Omental fat pad (tissue), 4 donors: ENCODE measurements at places on chromosomes 6 and 20.
A peak's percentile ranks its signal among the peaks of the same experiment; 100 is the strongest.

- no peak for DNase-seq
Observed at GRCh38 chr20:36490191-36490590, 51.1 kb upstream of the MYL9 start.

GRCh38 chr6:359261-360035 lies 32.1 kb upstream of the IRF4 start:
- DNase-seq = no peak

- DNase-seq = no peak
Observed at GRCh38 chr6:5529015-5529414, 267.7 kb downstream of the FARS2 start.

DNA sequence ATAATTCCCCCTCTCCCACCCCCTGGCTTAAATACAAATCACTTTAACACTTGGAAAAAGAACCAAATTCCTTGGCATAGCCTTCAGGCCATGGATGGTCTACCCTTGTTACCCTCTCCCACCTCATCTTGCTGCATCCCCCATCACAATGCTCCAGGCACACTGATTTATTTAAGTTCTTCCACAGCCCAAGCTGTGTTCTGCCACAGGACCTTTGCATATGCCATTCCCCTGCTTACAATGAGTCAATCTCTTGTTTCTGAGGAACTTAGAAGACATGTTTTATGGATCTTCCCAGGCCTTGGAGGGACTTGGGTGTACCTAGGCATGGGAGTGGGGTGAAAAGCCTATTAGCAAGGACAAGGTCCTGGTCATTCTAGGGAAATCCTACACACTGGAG lies 6.2 kb upstream of the MAFB start:
- DNase-seq = no peak

GRCh38 chr6:101490857-101491256 lies 97.3 kb downstream of the GRIK2 start:
- DNase-seq = no peak

DNA sequence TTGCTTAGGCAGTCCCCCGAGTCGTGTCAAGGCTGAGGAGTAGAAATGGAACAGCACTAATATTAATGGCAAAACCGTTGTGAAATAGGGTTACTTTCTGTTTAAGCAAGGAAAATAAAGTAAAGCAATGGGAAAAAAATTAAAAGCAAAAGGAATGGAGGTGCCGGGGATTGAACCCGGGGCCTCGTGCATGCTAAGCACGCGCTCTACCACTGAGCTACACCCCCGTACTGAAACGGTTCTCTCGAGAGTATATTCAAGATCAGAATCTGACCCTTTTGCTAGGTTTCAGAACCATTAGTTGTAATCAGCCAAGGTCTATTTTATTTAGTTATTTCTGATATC lies 85.5 kb downstream of the TRIM27 start:
- peak; percentile 35 for DNase-seq

DNA sequence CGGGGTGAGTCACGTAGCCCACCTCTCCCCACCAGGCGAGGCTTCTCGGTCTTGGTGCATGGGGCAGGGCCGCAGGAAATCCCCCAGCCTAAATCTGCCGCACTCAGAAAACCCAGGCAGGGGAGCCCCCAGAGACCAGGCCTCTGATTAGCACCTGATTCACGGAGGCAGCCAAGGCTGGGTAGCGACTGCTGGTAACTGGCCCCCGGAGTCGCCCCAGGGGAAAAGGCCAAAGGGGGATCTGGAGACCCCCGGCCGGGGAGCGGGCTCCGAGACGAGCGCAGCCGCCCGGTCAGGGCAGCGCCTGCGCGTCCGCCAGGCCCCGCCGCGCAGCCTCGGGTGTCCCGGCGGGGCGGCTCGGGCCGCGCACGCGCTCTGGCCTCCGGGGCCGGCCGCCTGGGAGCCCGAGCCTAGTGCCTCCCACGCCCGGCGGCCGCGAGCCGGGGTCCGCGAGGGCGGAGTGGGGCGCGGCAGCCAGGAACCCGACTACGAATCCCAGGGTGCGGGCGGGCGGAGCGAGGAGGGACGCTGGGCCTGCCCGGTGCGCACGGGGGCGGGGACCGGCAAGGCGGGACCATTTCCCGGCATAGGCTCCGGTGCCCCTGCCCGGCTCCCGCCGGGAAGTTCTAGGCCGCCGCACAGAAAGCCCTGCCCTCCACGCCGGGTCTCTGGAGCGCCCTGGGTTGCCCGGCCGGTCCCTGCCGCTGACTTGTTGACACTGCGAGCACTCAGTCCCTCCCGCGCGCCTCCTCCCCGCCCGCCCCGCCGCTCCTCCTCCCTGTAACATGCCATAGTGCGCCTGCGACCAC lies at the start of gene DUSP22:
TSS of gene DUSP22 (plus strand) at position 791 of the 809 bp plus-strand sequence. CDS start 53 bp downstream, outside the sequence.
- peak; percentile 64 for DNase-seq

- DNase-seq = no peak
Observed at GRCh38 chr6:13267142-13267651, 61.1 kb downstream of the TBC1D7 start.

- DNase-seq = no peak
Observed at GRCh38 chr6:4606821-4607704, 169.1 kb upstream of the CDYL start.

DNA sequence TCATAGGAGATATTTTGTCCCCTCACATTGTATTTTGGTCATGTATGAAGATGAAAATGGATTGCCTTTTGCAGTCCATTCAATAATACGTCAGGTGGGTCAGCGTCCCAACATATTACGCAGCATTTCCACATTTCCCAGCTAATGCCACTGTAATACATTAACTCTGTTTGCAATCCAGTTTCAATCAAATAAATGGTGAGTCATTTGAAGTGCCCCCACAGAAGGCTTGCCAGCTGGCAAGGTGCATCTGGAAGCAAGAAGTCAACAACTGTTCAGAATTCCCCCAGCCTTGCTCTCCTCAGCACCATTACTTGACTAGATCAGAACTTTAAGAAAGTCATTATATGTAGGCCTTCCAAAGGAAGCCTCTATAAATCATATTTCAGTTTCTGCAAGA lies 50.4 kb downstream of the PHACTR1 start:
- DNase-seq = no peak

DNA sequence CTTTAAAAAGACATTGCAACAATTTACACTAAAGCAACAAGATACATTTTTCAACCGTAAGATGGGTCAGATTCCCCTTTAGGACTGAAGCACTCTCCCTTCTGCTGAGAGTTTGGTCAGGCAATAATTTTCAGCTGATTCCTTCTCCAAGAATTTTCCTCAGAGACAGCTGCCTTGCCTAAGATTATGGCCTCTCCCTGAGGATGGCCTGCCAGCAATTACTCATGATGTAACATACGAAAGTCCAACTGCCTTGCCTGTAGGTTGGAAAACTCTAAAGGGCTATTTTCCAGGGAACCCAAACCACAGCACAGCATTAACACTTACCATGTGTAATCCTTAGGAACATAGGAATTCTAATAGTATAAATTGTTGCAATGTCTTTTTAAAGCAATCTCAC lies 229.1 kb upstream of the FLRT3 start:
- no peak for DNase-seq

- no peak for DNase-seq
Observed at GRCh38 chr6:16670617-16671051, 90.6 kb downstream of the ATXN1 start.

GRCh38 chr6:42507195-42507594 lies 55.5 kb upstream of the TRERF1 start:
- no peak for DNase-seq

DNA sequence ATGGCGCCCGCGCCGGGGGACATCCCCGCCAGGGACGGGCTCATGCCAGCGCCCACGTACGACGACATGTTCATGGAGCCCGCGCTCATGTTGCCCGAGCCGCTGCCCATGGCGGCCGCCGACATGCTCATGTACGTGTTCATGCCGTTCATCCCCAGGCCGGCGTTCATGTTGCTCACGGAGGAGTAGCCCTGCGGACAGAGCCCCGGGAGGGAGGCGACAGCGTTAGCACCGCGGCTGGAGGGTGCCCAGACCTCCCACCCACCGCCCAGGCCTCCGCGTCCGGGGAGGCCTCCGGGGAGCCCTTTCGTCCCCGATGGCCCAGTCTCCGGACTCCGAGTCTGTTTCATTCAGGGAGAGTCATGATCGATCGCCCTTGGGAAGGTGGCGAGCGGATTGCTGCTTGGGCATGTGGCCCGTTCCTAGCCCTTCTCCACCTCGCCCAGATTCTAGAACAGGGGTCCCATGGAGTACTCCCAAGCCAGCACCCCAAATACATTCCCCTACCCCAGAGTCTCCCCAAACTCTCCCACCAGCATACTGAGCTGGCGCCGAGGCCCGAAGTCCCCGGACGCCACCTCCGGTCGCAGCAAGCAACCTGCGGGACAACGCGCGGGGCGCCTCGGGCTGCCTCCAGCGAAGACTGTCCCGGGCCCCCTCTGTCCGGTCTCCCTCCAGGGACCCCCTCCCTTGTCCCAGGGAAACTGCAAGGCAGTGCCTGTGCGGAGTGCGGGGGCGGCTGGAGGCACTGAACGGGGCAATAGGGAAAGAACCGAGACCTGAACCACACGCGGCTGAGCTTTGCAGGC lies 1.2 kb downstream of the FOXA2 start:
- no peak for DNase-seq

DNA sequence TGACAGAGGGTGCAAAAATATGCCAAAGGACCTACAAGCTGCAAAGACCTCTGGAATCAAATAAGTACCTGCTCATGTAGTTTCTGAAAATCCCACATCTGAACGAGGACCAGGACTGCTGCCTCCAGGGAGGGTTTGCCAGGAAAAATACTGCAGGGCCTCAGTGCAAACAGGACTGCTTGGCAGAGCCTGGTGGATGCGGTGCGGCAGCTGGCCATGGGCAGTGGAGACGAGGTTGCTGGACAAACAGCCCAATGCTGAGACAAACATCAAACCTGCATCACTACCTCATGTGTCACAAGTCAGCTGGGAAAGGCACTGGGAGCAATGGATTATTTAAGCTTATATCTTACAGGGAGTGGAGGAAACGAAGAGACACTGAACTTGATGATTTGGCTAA lies 238.8 kb downstream of the PAX1 start:
- no peak for DNase-seq

- no peak for DNase-seq
Observed at GRCh38 chr6:122853259-122853995, 64.4 kb downstream of the SMPDL3A start.

DNA sequence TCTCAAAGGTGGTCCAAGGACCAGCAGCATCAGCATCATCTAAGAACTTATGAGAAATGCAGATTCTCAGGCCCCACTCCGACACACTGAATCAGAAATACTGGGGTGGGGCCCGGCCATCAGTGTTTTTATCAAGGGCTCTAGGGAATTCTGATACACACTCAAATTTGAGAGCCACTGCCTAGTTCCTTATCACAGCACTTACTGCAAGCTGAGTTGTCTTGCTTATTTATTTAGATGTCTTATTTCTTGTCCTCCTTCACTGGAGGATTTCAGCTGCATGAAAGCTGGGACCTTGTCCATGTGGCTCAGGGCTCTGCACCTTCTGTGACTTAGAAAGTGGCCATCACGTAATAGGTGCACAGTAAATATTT lies 139.4 kb upstream of the RREB1 start:
- DNase-seq = no peak

DNA sequence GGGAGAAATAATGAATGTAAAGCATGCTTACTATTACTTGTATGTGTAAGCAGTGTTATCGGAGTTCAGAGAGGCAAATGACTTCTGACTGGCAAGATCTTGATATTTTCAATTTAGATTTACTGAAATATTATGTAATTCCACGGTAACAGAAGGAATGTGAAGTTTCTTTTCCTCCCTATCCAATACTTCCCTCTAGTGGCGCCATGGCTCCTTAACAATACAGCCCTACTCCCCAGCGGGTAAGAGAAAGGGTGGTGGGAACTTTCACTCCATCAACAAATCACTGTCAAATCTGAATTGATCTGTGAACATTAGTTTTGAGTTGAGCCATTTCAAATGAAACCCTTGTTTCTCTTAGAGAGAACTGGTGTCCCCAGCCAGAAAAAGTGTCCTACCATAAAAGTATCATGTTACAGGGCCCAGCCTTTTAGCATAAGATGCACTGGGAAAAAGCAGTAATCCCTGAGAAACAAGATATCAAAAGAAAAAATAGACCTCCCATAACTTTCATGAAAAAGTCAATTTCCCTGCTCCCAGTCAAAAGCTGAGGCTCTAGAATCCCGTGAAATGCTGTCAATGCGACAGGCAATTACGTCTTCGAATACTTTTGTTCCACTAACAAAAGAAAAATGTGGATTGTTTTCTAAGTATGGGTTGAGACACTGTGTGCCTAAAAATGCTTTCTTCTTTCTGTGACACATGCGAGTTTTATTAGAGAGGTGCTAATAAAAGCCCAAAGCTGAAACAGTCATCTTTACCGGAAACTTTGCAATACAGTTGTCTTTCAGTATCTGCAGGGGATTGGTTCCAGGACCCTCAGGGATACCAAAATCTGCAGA lies 12.9 kb downstream of the COX7A2 start:
- DNase-seq = no peak

DNA sequence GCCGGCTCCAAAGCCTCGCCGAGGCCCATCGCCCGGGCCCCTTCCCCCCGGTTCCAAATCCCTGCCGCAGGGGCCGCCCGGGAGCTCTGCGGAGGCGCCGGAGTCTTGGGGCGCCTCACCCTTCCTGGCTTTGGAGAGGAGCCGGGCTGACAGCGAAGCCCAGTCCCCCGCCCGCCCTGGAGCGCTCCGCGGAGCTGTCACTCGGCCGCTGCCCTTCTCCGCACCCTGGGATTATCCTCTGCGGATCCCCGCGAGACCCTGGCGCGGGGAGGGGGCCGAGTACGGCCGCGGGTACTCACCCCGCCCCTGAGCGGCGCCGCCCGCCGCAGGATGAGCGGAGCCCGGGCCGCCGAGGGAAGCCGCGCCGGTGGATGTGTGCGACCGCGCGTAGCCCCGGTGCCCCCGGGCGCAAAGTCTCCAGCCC lies 343 bp downstream of the SNAP91 start:
- DNase-seq = no peak

DNA sequence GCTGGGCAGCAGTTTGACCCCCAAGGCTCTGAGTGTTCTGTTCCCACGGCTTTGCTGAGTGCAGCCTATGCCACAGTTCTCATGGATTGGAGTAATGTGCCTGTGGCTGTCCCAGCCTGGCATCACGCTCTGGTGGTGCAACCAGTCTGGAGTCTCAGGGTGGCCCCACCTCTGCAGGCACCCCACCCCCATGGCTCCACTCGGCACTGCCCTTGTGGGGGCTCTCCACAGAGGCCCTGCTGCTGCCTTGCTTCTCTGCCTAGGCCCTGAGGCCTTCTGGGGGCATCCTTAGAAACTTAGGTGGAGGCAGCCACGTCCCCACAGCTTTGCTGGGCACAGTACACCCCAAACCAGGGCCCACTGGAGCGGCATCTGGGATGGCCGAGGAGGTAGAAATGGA lies 25.4 kb upstream of the B4GALT5 start:
- no peak for DNase-seq

GRCh38 chr6:128346569-128346968 lies 173.8 kb downstream of the PTPRK start:
- DNase-seq = no peak

DNA sequence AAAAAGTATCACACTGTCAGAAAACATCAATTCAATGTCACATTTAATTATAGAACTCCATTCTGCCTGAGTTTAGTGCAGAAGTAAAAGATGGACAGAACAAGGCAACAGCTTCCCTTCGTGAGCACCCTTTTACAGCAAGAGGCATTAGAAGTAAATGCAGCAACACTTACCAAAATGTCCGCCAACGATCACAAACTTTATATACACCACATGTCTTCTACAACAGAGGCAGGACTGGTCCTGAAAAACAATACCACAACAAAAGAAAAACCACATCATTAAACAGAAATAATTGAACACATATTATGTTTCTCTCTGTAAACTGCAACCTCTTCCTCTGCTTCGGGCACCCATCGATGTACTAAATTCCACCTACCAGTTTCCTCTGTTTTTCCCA lies 92.9 kb downstream of the FYN start:
- DNase-seq = no peak

GRCh38 chr6:26170951-26171841 lies 84.0 kb downstream of the HFE start:
- no peak for DNase-seq
